NCI-H1436 (cell line): ENCODE measurements at places on chromosomes 6 and 20.

DNA sequence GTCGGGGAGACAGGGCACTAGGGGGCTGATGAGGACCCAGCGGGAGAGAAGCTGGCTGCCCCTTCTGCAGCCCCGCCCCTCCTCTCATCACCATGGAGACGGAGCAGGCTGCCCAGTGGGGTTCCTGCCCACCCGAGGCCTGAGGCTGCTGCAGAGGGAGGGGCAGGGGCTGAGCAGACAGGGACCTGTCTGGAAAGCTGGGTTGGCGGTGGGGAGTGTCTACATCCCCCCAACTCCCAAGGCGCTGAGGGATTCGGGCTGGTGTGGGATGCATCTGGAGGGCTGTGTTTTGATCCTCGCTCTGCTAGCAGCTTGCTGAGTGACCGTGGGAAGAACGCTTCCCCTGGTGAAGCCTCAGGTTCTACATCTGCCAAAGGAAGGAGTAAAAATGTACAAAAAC, 1.2 kb upstream of the BPI start:
- DNase-seq, result no peak

GRCh38 chr6:43505718-43506117, 4.4 kb downstream of the LRRC73 start:
- DNase-seq, result no peak

- no peak for DNase-seq
Measured at GRCh38 chr6:118725944-118726343, 74.6 kb upstream of the CEP85L start.

DNA sequence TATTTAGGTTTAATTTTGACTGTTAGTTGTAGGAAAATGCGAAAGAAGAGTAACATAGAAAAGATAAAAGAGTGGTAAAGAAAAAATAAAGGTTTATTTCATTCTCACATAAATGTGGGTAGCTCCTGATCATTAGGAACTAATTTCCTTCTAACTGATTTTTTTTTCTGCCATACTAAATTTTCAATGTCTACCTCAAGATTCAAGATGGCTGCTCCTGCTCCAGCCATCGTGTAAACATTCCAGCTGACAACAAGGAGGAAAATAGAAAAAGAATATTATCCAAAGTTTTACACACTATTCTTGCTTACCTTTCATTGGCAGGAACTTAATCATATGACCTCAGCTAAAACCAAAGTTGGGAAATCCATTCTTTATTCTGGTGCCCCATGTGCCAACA, 488.2 kb downstream of the LMBRD1 start:
- no peak for DNase-seq

DNA sequence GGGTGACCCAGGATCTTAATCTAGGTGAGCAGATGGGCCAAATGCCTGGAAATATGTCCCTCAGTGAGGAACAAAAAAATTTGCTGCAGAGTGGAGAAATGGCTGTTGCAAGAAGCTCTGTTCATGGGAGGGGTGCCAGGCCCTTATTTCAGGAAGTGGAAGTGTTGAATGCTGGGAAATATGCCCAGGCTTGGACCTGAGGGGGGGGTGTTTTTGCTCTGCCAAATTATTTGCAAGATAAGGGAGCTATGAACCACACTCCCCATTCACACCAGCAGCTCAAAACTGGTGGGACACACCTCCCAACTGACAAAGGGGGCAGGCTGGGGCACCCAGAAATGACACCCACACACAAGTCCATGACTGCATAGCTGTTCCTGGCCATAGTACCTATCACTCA, 8.7 kb downstream of the CST4 start:
- DNase-seq, result no peak

DNA sequence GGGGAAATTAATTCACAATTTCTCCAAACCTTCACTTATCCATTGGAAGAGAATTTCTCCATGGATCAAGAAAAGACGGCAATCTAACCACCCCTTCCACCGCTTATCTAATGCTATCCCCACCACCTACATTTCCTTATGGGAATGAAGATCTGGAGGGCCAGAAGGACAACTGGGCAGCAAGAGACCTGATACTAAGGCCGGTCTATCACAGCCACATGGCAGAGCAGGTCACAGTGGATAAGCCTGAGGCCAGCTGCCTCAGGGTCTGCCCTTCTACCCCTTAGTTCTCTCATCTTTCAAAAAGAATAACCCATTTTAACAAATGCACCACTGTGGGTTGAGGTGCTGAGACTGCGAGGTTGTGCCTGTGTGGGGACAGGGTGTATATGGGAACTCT, 37.1 kb downstream of the MAN1A1 start:
- DNase-seq, result no peak

- no peak for DNase-seq
Measured at GRCh38 chr20:43198607-43199006, 8.9 kb upstream of the PTPRT start.

DNA sequence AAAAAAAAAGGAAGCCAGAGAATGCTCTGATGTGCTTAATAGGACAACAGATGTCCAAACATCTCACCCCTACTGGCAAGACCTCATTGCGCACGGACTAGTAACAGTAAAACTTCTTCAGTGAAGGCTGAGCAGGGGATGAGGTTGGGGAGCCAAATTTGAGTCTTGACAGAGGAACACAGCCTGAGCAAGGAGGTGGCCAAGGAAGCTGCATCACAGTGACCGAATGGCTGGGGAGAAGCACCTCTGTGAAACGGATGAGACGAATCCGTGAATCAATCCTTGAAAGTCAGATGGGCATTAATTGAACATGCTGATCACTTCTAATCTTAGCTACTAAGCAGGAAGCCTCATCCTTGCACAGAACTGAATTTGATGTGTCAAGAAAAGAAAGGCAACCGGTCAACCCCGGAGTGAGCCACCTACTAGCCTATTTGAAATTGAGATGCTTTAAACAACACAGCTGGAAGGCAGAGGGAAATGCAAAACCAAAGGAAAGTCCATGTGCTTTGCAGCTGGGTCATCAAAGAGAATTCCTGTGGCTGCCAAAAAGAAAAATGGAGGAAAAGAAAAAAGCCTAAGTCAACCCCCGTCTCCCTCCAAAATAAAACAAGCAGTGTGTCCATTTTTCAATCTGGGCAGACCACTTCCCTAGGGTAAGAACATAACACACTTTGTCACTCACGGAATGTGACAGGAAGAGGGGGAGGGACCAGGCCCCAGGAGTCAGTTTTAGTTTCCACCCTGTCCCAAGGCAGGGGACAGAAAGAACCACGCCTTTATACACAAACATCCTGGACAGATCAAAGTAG, 29.5 kb downstream of the PXDC1 start:
- no peak for DNase-seq

DNA sequence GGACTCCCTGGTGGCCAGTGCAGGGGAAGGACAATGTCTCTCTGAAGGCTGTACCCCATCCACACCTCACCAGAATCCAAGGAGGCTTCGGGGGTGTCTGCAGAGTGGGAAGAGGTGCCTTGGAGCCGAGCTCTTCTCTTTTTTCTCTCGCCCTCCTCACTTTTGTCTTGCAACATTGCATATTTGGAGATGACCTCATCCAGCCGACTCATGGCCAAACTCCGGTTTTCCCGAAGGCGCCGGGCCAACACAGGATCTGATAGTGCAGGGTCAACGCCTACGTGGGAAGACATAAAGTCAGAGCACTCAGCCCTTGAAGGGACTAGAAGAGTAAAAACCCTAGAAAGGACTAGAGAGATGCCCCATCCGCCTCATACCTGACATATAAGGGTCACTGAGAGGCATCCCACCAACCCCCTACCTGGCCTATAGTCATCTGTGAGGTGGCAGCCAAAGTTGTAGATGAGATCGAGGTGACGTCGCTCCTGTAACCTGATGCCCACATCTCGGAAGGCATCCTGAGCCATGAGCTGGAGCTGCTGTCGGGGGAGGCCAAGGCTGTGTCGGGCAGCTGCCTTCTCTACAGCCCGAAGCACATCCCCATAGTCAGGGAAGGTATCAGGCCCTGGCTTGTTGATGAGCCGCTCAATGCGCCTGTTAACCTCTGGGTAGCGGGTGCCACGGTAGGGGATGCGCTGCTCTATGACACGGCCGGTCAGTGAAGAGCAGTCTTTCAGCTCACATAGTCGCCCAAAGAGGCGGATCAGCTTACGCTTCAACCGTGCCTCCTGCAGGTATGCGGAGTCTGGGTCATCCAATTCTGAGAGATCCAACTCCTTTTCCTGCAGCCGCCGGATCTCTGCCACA, 3.0 kb upstream of the ZBTB22 start:
- no peak for DNase-seq

GRCh38 chr20:59120491-59120890, 43.1 kb upstream of the ZNF831 start:
- DNase-seq, result no peak

DNA sequence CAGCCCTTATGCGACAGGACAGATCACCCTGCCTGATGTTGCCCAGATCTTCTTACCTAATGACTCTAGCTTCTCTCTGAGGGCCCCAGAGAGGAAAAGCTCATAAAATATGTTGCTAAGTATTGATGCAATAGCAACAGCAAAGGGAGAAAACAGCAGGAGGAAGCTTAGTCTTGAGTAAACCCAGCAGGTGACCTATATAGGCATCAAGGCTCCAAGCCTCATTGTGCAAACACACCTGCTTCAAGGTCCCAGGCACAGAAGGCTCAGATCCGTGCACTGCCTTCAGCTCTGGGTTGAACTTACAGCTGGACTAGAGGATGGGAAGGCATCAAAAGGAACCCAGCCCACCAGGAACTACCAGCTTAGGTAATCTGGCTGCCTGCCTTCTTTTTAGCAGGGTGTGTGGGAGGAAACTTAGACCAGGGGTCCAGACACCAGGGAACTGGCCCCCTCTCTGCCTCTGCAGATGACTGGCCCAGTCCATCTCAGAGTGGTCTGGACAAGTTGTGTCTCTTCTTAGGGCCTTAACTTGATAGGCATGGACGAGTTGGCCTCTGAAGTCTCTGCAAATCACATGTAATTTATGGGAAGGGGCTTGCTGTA, 34.4 kb downstream of the TGM3 start:
- peak; percentile 18 for DNase-seq

DNA sequence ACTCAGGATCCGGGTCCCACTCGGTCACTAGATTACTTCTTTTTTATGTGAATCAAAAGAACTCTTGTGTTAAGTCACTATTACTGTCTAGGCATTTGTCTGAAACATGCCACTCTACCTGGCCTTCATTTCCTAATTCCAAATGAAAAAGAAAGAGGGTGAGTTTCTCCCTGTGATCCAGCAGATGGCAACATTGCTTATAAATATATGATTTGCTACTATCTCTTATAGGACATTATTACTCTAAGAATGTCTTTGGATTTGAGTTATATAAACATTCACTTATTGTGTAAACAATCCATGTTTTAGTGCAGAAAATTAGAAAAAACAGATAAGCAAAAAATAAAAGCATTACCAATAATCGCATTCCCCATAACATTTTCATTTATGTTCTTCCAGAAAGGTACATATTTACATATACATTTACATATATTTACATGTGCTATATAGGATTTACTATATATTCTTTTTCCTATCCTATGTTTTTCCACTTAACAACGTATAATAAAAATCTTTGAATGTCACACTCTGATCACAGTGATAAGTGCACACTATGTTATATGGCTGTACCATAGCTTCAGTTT, 66.9 kb downstream of the FAXC start:
- DNase-seq, result no peak

GRCh38 chr20:34397096-34397495, 34.0 kb downstream of the ITCH start:
- no peak for DNase-seq

- DNase-seq, result no peak
Measured at GRCh38 chr6:142714951-142715785, 229.8 kb downstream of the HIVEP2 start.

DNA sequence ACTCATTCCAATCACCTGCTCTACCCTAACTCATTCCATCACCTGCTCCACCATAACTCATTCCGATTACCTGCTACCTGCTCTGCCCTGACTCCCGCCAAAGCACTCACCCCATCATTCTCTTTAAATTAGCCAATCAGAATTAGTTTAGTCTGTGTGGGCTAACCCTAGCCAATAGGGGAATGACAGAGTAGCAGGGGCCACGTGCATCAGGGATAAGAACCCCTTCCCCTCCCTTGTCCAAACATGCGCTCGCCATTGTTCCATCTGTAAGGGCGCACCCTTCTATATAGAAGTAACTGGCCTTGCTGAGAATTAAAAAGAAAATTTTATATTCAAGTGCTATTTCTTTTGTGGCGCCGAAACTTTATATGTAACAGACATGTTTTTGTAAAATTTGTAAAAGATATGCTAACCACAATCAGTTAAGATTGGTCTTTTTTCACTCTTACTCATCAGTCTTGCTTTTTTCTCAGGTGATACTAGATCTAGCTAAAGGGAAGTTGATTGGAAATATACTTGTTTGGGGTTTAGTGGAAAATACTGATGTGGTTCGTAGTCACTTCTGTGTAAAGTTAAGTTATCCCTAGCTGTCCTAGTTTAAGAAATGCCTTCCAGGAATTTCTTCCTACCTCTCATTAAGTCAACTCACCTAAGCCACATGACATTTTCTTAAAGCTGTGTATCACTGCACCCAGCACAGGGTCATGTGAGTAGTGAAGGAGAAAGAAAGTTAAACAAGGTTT, 16.5 kb downstream of the RTN4IP1 start:
- DNase-seq, result no peak
